GM23248 (cell line): ENCODE measurements at places on chromosomes 4 and X. TPM values are rescaled to one million over a fixed set of nuclear protein-coding genes. Genes with fewer than 3 reads are reported as not detected.

DNA sequence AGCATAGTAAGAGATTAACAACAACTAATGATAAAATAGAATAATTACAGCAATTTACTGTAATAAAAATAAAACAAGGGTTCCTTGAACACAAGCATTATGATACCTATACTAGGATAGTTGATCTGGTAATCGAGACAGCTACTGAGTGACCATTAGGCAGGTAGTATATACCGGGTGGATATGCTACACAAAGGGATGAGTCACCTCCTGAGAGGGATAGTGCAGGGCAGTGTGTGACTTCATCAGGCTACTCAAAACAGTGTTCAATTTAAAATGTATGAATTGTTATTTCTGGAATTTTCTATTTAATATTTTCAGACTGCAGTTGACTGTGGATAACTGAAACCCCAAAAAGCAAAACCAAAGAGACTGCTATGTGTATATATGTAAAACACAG, 9.7 kb upstream of the ANTXR2 start:
- peak; percentile 39 for DNase-seq

Gene OTUD6A
- total RNA-seq: not detected in 2 replicates

Gene GUCY1B1
- 0.25 and 2.1 TPM in 2 replicates for total RNA-seq

DNA sequence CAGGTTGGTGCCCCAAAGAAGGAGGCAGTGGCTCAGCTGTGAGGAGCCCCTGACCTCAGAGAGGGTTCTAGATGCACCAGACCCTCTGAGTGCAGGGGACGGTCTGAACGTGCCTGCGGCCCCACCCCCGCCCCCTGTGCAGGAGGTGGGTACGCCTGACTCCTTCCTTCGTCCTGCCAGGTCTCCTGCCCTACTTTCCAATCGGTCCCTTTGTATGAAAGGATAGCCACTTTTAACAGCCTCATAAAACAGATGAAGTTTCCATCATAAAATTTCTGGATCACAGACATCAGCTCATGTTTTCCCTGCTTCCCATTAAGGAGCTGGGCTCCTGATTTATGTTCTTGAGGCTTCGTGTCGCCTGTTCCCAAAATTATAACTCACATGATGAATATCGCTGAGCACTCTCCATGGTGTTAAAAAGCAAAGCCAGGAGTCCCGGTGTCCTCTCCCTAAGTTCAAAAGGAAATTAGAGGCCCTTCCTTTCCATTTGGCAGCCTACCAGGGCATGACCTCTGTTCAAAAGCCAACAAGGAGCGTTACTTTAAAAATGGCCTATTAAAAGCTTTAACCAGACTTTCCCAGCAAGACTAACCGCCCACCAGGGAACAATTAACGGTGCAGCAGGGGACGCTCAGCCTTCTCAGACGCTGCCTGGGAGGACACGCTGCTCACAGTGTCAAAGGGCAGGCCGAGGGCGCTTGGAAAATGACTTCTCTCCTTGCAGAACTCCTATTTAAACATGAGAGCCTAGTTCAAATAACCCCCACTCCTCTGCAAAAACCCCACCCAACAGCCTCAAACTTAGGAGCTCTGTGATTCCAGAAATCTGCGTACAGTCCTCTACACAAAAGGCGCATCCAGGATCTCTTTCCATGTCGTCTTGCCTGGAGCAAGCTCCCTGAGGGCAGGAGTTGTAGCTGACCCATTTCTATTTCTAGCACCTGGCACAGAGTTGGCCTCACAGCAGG, 181.9 kb downstream of the AFAP1 start:
- DNase-seq: no peak
